ENCODE measurements at places on chromosomes 6 and 20. TPM values are rescaled to one million over a fixed set of nuclear protein-coding genes. Genes with fewer than 3 reads are reported as not detected.

DNA sequence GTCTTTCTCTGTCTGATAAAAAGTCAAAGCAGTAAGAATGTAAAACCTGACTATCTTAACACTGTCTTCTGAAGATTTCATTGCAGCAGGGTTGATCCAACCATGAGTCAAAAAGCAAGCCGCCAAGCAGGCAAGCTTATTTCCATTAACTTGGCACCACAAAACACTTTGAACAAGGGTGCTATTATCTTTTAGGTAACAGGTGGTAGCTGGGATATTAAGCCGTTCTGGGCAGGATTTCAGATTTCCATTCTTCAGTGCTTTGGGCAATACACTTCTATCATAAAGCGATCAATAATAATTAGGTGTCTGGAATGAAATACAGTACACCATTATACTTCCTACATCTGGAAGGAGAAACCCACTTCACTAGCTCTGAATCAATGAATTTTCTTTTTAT, 181.9 kb downstream of the TBC1D7 start:
- no peak for DNase-seq

- peak; percentile 10 for DNase-seq
Observed at GRCh38 chr6:166106076-166106686, 61.5 kb downstream of the TBXT start.

DNA sequence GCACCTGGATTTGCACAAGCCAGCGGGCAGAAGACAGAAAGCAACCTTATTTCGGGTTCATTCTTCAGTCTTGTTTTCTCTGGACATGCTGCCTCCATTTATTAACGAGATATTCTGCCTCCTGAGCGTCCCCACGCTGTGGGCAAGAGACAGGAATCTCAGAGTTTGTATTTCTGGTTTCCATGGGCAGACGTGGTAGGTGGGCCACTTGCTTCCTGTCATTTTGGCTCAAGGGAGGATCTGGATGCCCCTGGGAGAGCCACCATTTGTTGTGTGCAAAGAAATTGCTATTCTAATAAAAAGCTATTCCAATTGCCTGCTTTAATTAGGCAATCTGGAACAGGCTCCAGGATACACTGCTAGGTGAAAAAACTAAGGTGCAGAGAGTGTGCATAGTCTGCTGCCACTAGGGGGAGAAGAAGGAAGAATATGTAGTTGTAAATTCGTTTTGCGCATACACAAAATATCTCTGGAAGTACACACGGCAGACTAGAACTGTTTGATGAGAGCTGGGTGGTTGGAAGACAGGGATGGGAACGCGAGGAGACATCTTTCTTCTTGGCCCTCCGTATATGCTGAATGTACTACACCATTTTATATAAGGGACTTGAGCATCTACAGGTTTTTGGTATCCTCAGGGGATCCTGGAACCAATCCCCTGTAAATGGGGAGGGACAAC, 30.1 kb upstream of the SLC16A10 start:
- peak; percentile 6 for DNase-seq

DNA sequence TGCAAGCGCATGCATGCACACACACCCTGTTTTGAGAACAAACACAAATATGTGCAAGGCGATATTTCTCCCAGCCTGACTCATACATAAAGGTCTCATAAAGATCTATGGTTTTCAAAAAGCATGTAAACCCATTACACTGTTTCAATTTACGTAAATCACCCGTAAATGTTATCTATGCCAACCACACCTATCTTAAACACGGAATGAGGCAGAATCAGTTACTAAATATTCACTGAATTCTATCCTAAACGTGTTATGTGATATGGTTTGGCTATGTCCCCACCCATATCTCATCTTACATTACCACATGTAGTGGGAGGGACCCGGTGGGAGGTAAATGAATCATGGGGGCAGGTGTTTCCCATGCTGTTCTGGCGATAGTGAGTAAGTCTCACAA, 621.6 kb downstream of the KIF16B start:
- no peak for DNase-seq

- no peak for DNase-seq
Observed at GRCh38 chr6:135325624-135326424, 144.7 kb downstream of the MYB start.

DNA sequence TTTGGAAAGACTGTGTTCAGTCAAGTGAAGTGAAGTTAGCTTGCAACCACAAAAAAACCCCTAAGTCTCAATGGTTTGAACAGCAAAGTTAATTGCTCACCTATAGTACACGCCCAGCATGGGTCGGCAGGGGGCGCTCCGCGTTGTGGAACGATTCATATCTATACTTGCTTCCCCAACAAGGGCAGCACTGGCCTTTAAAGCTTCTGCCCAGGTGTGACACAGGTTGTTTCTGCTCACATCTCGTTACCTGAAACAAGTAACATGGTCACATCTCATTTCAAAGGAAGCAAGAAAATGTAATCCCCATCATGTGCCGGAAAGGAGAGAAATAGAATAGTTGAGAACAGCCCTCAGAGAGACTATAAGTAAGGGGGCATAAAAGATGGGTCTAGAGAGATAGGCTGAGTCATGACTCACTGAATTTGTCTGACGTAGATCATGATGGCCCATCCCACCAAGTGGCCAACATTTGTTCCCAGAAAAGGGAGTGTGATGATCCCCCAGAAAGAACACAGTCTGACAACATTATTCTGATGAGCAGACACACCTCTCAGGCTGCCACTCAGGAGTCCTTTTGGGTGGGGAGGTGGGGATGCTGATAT, 29.0 kb downstream of the HNF4A start:
- DNase-seq: no peak

PLG gene
- 0.16 TPM for total RNA-seq

DNA sequence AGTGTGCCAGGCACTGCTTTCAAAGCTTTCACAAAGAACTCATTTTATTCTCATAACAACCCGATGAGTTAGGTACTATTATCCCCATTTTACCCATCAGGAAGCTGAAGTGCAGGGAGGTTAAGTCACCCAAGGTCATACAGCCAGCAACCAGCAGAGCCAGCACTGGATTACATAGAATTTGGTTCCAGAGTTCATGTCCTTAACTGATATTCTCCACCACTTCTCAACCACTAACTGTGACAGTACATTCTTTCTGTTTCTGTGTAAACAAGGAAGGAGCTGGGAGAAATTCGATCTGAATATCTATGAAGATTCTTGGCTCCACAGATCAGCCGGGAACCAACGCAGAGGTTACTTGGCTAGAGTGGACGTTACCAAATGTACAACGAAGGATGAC, 98.0 kb downstream of the KIF16B start:
- DNase-seq: peak; percentile 45

ARMC2 gene
- 5.2 TPM for total RNA-seq

LHFPL5 gene
- not detected for total RNA-seq

GRCh38 chr6:7264041-7264440, 49.0 kb downstream of the SSR1 start:
- DNase-seq: no peak
